ENCODE measurements at places on chromosomes 3 and 15.

DNA sequence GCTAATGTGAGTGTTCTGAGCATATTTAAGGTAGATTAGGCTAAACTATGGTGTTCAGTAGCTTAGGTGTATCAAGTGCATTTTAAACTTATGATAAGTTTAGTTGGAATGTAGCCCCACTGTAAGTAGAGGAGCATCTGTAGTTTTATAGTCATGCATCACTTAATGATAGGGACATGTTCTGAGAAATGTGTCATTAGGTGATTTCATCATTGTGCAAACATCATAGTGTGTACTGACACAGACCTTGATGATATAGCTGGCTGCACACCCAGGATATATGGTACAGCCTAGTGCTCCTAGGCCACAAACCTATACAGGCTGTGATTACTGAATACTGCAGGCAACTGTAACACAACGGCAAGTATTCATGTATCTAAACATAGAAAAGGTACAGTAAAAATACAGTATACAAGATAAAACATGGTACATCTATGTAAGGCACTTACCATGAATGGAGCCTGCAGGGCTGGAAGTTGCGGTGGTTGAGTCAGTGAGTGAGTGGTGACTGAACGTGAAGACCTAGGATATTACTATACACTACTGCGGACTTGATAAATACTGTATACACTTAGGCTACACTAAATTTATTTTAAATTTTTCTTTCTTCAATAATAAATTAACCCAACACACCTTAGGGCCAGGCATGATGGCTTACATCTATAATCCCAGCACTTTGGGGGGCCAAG is 17.9 kb downstream of the DNAH1 start:
- DNase-seq, result no peak

- no peak for DNase-seq
Observed at GRCh38 chr3:167160781-167161180, 219.3 kb downstream of the ZBBX start.

- DNase-seq, result no peak
Observed at GRCh38 chr15:67165254-67166253, 88.9 kb downstream of the AAGAB start.

DNA sequence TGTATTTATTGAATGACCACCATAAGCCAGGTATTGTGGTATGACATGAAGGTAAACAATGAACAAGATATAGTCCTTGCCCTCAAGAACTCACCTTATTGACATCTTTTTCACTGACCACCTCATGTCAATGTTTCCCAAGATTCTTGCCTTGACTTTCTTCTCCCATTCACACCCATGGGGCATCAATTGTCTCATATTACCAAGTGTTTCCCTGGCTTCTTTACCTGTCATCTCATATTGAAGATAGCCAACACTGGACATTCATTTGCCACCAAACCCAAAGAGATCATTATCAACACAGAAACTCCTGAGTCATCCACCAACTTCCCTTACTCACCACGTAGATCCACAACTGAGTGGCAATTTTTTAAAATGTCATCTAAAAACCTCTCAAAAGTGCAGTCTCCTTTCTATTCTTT is 2.2 kb downstream of the EFHB start:
- no peak for DNase-seq

DNA sequence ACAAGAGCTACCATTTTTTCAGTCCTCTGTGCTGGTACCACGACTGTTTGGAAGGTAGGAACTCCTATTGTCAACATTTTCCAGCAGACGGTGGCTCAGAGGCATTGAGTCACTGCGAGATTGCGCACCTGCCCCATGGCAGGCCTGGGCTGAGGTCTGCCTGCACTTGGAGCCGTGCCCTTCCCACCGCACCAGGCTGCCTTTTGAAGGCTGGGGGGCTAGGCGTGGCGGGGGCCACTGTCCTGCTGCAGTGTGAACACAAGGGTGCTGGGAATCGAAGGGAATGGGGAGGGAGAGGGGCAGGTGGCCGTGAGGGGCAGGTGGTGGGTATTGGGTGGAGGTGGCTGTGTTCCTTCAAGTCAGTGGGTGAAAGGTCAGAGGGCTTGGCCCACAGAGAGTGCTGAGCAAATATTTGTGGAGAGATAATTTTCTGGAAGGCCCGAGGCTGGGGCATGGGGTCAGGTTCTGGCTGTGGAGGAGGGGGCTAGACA is 16.3 kb downstream of the SNX33 start:
- DNase-seq, result no peak

- DNase-seq, result peak; percentile 14
Observed at GRCh38 chr3:117622171-117622841, 912.7 kb downstream of the TUSC7 start.

DNA sequence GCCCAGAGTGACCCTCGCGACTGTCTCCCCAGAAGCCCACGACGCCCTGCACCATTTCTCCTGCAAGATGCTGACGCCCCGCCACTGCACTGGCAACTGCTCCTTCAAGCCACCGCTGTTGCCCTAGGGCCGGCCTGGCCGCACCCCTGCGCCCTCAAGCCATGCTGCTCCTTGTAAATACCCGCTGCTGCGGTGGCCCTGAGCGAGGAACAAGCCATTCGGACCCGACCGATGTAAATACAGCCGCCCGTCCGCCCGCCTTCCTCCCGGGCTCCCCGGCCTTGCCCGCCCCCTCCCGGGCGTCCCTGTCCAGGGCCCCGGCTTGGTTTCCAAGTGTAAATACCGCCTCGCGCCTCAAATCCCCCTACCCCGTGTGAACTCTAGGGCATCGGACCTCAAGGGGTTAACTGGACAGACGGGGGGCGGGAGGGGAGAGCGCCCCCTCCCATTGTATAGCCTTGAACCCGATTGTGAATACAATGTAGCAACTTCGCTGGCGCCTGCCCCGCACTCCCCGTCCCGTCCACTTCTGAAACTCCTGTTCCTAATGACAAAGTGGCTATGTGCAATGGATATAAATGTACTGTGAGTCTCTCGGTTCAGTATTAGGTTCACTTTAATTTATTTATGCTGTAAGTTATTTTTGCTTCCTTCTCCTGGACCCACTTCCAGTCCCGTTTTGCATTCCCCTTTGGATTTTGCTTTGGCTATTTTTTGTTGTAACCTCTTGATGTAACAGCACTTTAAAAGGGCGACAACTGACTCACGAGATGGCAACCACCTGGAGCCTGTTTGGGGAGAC is 5.9 kb downstream of the RNU6-1 start:
- peak; percentile 82 for DNase-seq

DNA sequence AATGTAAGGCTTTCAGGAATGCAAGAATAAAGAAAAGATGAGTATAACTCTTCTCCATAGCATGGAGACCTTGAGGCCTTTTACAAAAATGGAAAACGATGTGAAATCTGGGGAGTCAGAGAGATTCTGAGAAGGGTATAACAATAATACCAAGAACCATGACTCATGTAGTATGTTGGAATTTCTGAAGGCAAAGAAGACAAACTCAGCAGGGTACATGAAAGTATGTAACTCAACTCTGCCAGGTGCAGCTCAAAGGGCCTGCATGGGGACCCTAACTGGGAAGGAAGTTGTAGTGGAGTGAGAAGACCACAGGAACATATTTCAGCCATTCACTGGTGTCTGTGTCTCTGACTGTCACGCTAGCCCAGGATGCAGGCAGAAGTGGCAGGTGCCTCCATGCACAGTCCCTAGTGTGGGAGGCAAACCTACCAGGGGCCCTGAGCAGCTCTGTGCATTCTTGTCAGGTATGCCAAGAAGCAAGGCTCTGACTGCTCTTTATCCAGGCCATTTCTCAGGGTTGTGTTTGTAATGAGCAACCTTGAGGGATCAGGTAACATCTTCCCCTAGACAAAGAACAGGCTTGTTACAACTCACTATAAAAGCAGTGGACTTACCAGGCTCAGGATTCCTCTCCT is 57.2 kb downstream of the GPR156 start:
- no peak for DNase-seq

- DNase-seq, result no peak
Observed at GRCh38 chr3:128407247-128407646, 59.4 kb downstream of the DNAJB8 start.

Data from endothelial cell (in vitro differentiated cells).